ENCODE measurements at places on chromosomes 16 and 17.
A peak's percentile ranks its signal among the peaks of the same experiment; 100 is the strongest.

- DNase-seq: no peak
Measured at GRCh38 chr16:31678649-31679325, 151.1 kb downstream of the AHSP start.

- DNase-seq: no peak
Measured at GRCh38 chr17:64920026-64920418, 744 bp upstream of the LRRC37A3 start.

DNA sequence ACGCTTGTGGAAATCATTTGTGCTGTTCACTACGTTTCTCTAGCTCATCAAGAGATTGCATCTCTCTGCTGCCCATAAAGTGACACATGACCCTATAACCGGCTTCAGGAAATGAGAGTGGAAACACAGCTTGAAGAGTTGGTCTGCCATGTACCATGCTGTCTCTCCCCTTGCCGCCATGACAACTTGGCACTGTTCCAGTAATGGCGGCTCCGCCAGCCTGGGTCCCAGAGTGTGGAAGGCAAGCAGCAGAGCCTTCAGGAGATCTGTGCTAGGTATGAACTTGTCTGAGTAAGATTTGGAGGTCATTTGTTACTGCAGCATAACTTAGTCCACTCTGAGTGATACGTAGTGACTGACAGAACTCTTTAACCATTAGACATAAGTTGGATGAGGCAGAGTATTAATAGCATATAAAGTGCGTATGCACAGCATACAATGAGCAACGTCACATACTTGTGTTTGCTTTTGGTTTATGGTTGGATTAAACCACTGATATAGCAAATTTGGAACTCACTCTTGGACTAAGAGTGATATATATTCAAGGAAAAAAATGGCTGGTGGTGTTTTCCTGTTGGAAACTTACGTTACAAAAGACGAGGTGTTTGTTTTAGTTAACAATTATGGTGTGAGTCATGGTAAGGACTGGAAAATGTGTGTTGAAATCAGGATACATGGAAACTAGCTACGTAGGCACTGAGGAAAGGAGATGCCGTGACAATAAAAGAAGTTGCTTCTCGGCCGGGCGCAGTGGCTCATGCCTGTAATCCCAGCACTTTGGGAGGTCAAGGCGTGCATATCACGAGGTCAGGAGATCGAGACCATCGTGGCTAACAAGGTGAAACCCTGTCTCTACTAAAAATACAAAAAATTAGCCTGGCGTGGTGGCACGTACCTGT lies 24.4 kb upstream of the PMP22 start:
- DNase-seq: no peak

DNA sequence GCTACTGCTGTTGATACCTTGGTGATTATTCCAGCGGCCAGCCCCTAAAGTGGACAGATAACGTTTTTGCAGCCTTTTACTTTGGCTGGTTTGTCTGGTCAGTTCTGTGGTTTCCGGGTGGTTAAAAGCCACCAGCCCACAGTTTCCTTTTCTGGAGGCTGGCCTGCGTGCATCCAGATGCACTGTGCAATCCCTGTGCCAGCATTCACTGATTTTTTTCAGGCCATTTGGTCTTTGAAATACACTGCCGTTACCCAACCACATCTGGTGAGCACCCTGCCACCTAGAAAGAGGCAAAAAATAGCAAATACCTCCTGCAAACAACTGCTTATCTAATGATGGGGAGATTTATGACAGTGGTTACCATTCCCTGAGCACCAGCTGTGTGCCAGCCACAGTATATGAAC lies 797 bp downstream of the NUDT7 start:
- DNase-seq: peak; percentile 43

DNA sequence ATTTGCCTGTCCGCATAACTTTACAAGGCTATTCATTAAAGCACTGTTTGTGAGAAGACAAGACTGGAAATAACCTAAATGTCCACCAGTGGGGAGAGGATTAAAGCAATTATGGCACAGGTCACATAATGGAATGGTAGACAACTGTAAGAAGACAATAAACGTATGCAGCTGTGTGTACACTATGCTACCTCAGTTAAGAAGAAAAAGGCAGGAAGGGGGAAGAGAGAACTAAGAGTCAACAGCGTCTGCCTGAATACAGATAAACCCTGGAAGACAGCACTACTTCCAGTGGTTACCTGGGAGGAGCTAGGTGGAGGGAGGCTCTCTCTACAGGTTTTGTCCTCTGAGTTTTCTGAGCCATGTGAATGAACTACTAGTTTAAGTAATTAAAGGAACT lies 15.3 kb downstream of the CREBBP start:
- DNase-seq: no peak

DNA sequence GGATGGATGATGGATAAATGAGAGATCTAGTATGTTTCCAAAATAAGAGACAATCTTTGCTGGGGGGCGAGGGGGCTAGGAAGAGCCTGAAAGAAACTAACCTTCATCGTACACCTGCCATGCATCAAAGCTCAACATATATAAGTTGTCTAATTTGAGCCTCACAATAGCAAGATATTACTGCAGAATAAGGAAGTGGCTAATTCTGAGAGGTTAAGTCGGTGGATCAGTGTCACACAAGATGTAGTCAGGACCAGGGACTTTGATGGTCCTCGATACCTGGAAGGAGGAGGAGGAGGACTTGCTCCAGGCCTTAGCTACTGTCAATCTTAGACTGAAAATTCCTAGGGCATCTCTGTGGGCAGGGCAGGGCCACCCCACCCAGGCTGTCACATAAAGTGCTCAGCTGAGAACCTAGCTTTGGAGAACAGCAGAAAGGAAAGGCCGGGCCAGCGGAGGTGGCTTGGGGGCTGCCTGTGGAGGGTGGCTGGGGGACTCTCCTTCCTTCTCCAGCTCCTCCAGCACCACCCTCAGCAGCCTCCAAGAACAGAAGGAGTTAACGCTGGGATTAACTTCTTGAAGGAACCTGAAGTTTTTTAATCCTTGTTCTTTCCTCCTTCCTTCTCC lies 460 bp upstream of the SLC13A2 start:
- DNase-seq: no peak

DNA sequence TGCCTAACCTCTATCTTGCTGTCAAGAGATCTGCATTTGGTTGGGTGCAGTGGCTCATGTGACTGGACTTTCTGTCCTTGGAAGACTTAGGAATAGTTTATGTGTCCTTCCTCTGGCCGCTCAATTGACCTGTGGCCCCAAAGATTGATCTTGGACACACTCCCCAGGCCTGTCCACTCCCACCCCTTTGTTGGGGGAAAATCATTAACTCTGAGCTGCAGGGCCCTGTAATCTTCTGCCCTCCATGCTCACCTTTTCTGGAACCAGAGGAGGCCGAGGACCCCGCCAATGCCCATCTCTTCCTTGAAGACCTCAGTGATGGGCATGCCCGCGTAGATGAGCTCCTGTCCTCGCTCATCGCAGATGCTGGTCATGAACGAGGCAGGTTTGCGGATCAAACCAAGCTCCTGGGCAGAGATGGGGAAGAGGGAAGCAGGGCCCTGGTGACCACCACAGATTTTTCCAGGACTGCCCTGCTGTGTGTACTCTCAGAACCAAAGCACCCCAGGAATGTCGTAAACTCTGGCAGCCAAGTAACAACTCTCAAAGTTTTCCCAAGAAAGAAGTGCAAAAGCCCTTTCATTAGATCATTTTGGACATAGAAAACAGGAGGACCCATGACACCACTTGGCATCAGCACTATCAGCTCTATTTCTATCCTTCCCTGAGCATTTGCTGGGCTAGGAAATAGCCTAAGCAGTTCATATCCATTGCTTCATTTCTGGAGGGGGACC lies 8.5 kb upstream of the KLHL11 start:
- DNase-seq: no peak

- DNase-seq: no peak
Measured at GRCh38 chr17:73205459-73205961, 12.7 kb downstream of the COG1 start.

DNA sequence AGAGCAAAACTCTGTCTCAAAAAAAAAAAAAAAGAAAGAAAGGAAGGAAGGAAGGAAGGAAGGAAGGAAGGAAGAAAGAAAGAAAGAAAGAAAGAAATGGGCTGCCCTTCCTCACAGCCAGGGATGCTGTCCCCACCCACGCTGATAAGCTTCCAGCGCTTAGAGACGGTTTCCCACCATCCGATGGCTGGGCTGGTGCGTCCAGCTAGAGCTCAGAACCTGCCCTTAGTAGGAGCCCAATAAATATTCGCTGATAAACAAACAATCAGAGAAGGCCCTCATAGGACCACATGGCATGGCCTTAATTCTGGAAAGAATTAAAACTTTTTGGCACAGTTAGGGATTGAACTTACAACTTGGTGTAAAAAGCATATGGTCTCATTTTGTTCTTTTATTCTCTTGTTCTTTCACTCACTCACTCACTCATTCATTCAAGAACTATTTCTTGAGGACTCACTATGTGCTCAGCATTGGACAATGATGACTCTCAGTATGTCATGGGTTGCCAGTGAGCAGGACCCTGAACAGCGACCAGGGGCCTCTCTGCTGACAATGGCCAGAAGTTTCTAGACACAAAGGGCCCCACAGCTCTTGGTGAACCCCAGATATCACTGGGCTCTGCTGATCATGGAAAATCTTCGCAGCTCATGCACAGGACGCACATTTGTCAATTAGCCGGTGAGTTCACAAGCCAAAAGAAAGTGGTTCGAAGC lies 32.5 kb upstream of the TNRC6C start:
- no peak for DNase-seq

DNA sequence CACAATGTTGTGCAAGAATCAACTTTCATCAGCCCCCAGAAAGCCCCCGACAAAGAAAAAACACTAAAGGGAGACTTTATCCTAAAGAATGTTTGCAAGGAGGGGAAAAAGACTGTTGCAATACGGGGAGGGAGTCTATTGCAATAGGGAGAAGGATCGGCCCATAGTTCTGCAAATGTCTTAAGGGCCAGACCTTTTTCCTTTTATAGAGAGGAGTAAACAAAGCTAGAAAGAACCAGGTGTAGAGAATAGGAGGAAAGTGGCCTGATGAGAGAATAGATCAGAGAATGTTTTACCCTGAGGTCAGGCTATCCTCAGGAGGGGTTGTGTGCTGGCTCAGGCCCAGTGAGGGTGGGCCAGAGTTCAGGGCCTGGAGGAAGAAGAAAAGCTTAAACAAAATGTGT lies 8.7 kb upstream of the CAVIN1 start:
- no peak for DNase-seq

GRCh38 chr17:37465069-37465616 lies 24.5 kb upstream of the DUSP14 start:
- DNase-seq: no peak

GRCh38 chr17:17812211-17813054 lies 24.4 kb downstream of the SREBF1 start:
- peak; percentile 60 for DNase-seq

- DNase-seq: no peak
Measured at GRCh38 chr17:42900460-42901331, at the start of gene G6PC1. G6PC1 (plus strand) TSS chr17:42900799; CDS start chr17:42900877, 78 bp downstream.

DNA sequence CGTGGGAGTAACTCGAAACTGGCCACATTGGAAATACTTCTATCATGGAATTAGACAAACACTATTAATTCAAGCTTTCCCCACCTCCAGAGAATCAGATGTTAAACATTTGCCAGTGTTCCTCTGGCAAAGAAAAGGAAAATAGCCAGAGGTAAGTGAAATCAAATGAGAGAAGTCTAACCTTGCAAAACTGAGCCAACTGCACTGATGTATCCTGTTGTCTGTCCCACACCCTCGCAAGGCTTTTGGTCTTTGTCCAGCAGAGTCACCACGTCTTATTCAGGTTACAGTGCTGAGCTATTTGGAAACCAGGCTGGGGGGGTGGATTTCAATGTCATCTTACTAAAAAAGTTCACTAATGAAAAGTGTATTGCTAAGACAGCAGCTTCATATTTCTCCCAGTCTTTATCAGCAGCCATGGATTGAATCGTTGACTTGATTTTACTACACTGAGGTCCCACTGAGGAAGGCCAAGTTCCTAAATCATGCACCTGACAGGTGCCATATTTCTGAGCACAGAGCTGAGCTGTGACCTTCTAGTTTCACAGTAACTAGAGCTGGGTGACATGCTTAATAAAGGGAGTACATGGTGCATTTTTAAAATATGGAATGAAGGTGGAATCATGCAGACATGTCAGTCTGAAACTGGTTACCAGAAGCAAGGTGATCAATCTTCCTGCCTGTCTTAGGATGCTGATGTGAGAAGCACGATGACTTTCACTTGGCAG lies 85.2 kb upstream of the HSBP1 start:
- no peak for DNase-seq

GRCh38 chr16:1688807-1689560 lies 10.9 kb downstream of the JPT2 start:
- DNase-seq: no peak

GRCh38 chr16:78269256-78269655 lies 169.8 kb downstream of the WWOX start:
- DNase-seq: no peak

- DNase-seq: no peak
Measured at GRCh38 chr16:50778284-50779163, 36.6 kb downstream of the CYLD start.

- peak; percentile 25 for DNase-seq
Measured at GRCh38 chr16:15682105-15682570, 32.1 kb downstream of the NDE1 start.

DNA sequence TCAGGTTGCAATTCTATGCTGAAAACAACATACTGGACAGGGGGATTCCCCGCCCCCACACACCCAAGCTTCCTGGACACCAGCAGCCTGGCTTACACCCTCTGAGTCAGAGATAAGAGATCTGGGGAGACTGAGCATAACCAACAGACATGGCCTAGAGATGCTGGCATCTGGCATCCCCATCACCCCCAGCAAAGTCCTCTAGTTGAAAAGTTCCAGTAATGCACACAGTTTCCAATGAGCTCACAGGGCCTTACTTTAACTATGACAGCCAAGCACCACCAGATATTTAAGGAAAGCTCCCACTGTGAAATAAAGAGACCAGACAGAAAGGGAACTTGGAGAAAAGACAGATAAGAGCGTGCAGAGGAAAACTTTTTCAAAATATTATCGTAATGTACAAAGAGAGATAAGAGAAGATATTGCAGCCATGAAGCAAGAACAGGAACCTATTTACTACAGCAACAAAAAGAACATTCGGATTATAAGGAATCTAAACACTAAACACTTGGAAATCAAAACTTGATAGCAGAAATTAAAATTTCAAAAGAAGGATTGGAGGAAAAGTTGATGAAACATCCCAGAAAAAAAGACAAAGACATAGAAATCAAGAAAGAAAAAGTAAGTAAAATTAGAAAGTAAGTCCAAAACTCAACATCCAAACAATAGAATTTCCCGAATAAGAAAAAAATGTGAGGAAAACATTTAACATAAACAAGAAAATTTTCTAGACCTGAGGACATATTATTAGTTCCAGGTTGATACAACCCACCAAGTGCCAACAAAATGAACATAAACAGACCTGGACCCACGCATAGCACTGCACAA lies 17.2 kb upstream of the ALOX15 start:
- no peak for DNase-seq

All from OCI-LY7 (cell line).